Hepatocyte (in vitro differentiated cells): ENCODE measurements at places on chromosomes 4 and X. TPM values are rescaled to one million over a fixed set of nuclear protein-coding genes. Genes with fewer than 3 reads are reported as not detected.

CLIC2 gene
- 0.47 and 0.71 TPM in 2 replicates for polyA plus RNA-seq

GYPA gene
- not detected in 2 replicates for polyA plus RNA-seq

SUPT20HL1 gene
- 0.07 TPM in 1 of 2 replicates, not detected in the other for polyA plus RNA-seq

DNA sequence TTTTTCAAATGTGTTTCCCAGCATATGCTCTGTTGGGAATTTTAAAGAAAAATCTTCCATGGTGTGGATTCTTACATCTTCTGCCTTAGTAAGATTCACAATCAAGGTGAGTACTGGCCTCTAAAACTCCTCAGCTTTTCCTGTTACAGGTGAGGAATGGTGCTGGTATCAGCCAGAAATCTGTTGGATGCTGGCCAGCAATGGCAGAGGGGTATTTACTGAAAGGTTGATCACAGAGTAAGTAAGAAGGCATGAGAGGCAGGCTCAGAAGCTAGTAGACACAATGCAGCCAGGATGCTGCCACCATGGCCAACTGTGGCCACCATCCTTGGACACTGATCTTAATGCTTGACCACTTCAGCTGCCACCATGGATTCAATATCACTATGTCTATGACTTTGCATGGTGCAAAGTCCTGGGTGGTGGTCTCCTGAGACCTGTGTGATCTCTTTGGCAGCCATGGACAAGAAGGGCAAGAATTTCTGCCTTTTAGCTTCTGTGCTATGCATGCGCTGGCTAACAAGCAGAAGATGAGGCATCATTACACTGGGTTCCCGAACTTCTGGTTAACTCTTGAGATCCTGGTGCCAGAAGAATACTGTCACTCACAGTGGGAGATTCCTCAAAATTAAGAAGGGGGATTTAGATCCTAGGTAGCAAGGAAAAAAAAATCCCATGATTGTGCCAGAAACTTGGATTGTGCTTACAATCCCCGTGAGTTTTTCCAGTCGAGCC, 60.2 kb downstream of the CHRNA9 start:
- DNase-seq = no peak

DNA sequence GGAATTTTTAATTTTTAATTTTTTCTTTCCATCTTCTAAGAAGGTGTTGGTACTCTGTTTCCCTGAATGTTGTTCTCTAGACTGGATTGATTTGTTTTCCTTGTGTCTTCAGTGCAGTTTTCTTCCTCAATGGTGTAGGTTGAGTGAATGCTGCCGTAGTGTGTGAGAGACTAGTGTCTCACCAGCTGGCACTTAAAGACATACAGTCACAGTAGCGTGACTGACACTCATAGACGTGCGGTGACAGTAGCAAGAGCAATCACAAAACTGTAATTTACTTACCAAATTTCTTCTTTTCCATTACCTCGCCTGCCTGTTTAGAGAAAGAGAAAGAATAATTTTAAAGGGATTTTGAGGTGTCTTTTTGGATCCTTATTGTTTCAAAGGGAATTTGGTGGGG, 21.4 kb upstream of the PGM2 start:
- no peak for DNase-seq
